ENCODE measurements at places on chromosomes 3 and 15.

DNA sequence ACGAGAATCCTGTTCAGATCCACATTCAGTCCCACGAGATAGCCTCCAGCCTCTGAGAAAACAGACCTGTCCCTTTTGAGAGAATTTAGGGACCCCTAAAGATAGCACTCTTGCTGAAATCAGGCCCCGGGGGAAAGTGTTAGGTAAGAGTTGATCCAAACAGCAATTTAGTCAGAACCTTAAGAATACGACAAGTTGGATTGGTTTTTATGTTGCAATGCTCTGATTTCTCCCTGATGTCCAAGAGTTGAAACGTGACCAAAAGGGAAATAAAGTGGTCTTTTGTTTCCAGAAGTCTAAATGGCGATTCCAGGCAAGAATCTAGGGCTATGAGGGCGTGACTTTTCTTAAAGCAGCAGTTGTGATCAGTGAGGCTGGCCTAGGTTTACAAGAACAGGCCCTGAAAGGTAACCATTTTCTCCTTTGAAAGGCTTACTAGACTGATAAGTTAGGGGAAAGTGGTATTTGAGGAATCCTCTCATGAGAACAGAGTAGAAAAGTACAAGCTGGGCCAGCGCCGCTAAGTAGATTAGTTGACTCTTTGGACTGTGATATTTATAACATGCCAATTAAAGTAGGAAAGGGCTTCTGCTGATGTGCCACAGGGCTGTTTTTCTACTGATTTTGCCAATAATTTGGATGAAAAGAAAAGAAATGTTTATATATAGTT, 4.9 kb downstream of the MAN2A2 start:
- DNase-seq: no peak

- no peak for DNase-seq
Observed at GRCh38 chr15:31407851-31408250, 81.2 kb downstream of the KLF13 start.

DNA sequence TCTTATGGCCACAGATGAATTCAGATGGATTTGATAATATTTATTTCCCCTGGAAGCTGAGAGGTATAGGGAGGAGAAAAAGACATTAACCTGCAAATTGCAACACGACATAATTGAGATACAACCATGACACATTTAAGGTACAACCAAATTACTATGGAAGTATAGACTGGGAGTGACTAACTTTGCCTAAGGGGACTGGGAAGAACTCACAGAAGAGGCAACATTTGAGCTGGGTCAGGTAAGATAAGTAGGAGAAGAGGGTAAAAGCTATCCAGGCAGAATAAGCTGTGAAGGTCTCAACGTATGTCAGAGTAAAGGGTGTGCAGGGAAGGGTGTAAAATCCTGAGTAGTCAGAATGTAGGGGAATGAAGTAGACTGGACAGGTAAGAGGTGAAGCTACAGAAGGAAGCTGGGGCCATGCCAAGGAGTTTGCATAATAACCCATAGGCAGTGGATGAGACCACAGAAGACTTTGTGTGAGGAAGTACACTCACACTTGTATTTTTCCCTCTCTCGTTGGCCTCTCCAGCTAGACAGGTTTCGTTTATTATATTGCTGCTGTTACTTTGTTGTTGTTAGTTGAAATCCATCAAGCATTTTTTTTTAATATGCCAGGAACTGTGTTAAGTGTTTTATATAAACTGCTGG, 28.0 kb upstream of the PTX3 start:
- DNase-seq: no peak

- no peak for DNase-seq
Observed at GRCh38 chr3:2652386-2652785, 457.8 kb downstream of the IL5RA start.

GRCh38 chr15:92997821-92998220, 91.2 kb downstream of the RGMA start:
- DNase-seq: no peak

GRCh38 chr15:81274255-81274654, 49.7 kb downstream of the STARD5 start:
- no peak for DNase-seq

- DNase-seq: no peak
Observed at GRCh38 chr15:40870716-40871115, 3.3 kb downstream of the RHOV start.

GRCh38 chr3:65398953-65399352, 639.8 kb downstream of the MAGI1 start:
- no peak for DNase-seq

DNA sequence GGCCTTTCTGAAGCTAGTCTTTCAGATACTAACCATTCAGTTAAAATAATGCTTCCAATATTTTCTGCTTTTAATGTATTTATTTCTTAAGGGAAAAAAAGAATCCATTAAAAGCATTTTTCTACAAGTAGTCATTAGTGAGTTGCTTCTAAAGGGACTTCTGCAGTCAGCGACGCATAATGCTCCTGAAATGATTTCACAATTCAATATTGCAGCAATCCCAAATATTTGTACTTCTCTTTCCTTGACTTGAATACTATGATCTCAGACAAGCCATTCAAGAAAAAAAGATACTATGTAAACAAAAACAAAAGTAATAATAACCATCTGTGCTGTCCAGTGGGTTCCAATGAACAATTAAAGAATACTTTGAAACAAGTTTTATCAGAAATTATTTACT, 681.0 kb downstream of the DIPK2A start:
- no peak for DNase-seq

- no peak for DNase-seq
Observed at GRCh38 chr15:41836073-41836472, 2.6 kb upstream of the PLA2G4B start.

DNA sequence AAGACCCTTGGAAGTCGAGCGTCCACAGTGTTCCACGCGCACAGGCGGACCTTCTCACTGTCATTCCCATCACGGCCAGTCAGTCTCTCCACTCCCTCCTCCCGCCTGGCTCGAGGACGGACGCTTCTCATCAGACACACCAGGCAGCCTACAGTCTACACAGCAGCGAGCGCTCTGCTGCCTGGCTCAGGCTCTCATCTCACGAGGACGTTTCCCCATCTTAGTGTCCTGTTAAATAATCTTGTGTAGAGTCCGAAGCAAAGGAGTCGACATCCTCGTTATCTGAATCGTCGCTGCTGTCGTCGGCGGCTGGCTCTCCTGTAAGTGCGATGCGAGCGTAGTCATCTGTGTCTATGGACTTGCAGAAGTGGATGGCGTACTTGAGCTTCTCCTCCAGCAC, 12.4 kb upstream of the OCA2 start:
- no peak for DNase-seq

DNA sequence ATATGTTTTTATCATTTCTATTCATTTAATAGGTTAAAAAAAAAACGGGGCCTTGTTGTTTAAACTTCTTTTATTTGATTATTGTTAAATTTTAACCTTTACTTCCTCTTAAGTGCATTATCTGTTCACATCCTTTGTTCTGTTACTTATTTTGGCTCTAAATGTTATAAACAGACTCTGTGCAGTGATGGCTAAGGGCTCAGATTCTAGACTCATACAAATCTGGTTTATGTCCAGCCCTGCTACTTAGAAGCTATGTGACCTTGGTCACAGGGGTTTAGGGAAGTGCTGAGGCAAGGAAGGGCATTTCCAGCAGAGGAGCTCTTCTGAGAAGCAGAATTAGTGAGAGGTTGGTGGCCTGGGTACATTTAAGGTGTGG, 55.3 kb upstream of the VILL start:
- DNase-seq: no peak

- no peak for DNase-seq
Observed at GRCh38 chr15:88456733-88457132, 10.5 kb downstream of the MRPL46 start.

GRCh38 chr3:78398401-78398800, 1358.5 kb downstream of the ROBO2 start:
- DNase-seq: no peak

DNA sequence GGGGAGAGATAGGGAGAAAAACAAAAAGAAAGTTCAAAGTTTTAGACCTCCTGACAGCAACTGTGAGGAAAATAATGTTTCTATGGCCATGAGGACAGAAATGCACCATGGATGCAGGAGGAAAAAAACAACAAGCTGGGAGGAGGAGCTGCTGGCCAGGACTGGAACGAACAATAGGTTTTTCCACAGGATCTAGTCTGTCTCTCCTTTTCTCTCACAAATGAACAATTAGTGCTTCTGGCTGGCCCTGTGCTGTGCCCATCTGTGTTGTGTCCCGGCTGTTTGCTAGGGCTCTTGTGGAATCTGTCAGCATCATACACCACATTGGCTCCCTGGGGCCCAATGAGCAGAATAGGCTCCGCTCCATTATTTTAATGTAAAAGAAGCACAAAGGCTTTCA, 15.2 kb downstream of the GK5 start:
- no peak for DNase-seq

GRCh38 chr3:13693441-13693840, 144.5 kb downstream of the FBLN2 start:
- DNase-seq: no peak

All from amniotic stem cell (primary cell).